HuH-7 (cell line): ENCODE measurements at places on chromosomes 5 and 9.

DNA sequence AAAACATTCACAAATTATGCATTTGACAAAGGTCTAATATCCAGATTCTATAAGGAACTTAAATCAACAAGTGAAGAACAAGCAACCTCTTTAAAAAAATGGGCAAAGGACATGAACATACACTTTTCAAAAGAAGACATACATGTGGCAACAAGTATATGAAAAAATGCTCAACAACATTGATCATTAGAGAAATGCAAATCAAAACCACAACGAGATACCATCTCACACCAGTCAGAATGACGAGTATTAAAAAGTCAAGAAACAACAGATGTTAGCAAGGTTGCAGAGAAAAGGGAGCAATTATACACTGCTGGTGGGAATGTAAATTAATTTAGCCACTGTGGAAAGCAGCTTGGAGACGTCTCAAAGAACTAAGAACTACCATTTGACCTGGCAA lies 38.9 kb upstream of the TNFSF15 start:
- no peak for DNase-seq

- no peak for DNase-seq
Measured at GRCh38 chr9:79334001-79334400, 237.8 kb upstream of the TLE4 start.

- no peak for DNase-seq
Measured at GRCh38 chr5:179115845-179116524, 55.8 kb downstream of the ZNF354C start.

DNA sequence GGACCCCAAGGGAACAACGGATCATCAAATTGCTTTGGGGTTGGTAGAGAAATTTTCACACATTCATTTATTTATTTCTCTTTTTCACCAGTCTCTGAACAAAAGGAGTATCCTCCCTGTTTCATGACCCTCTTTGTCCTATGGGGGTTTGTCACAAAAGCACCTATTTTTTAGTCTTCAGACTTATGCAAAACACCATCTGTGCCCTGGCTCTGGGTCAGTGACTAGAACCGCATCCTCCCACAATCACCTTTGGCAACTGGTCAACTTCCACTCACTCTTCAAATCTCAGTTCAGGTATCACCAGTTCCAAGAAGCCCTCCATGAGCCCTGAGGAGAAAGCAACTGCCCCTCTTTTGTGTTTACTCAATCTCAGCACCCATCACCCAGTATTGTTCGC lies 395.7 kb downstream of the CDK5RAP2 start:
- no peak for DNase-seq

DNA sequence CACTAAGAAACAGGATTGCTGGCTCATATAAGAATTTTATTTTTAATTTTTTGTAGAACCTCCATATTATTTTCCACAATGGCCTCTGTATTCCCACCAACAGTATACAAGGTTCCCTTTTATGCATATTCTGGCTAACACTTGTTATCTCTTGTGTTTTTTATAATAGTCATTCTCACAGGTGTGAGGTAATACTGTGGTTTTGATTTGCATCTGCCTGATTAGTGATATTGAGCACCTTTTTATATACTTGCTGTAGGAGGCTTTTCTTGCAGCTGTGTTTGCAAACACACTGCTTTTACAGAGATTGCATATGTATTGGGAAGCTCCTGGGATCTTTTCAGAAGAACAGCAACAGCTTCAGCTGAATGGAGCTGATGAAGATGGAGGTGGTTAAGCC lies 164.8 kb downstream of the DEPDC1B start:
- DNase-seq, result no peak

GRCh38 chr9:9124616-9125015 lies 1325.0 kb upstream of the DMAC1 start:
- no peak for DNase-seq

DNA sequence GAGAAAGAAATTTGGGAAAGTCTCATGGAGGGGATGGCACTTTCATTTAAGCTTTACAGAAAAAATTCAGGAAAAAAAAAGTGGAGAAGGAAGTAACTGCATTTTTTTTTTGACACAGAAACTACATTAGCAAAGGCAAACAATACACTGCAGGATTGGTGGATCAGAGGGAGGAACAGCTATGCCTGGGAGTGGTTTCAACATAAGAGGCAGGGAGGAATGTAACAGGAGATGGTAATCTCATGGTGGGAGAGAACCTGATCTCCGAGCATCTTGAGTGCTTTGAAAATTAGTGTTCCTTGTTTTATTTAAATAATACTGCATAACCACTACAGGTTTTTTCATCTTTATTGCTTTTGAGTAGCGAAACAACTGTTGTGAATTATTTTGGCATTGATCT lies 249.4 kb downstream of the FAM170A start:
- no peak for DNase-seq

DNA sequence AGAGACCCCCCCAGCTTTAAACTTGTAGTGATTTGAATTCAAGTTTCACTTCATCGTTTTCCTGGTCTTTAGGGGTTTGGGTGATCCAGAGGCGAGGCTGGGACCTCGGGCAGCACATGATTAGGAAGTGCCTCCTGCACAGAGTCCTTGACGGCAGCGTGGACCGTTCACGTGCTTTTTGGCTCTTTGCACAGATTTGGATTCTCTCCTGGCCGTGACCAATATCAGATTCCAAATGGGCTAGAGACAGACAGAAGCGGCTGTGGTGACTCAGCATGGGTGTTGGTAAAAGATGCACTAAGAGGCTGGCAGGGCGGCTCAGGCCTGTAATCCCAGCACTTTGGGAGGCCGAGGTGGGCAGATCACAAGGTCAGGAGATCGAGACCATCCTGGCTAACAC lies 117.2 kb upstream of the CACNA1B start:
- no peak for DNase-seq

- peak; percentile 35 for DNase-seq
Measured at GRCh38 chr5:82312373-82312856, 34.3 kb upstream of the RPS23 start.

DNA sequence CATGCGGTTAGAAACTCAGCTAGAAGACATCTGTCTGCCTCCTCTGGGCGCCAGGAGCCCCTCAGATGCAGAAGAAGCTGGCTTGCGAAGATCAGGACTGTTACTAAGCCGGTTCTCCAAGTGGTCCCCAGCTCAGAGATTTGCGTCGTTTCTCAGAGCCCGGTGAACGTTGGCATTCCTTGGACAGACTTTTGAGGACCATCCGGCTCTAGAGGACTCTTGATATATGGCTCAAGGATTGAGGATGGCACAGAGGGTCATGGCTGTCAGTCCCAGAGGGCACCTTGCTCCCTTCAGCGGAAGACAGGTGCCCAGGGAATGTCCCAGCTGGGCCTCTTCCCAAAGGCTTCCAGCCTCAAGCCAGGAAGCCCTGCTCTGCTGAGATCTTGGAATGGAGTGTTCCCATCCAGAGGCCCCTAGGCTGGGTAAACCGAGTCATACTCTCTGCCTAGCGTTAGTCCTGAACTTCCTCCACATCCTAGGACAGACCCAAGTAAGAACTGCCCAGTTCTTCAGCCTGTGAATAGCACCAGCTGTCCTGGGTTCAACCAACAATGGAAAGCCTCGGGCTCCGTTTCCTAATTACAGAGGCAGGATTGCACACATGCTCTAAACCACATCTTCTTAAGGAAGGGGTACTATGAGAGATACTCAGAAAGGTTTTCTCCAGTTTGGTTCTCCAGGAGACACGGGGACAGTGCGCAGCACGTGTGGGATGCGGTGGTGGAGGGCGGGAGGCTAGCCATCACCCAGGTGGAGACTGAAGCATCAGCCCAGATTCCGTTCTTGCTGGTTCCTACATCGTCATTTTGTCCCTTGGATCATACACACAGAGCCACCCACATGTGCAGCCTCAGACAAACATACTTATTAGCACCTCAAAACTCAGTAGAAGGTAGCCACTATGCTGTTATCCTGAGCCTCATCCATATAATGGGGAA lies 51.4 kb downstream of the ZNF354C start:
- no peak for DNase-seq

GRCh38 chr5:56482363-56482762 lies 249.2 kb upstream of the ANKRD55 start:
- DNase-seq, result no peak

- no peak for DNase-seq
Measured at GRCh38 chr5:11443831-11444230, 460.4 kb downstream of the CTNND2 start.

GRCh38 chr5:125190232-125191087 lies 444.0 kb upstream of the ZNF608 start:
- no peak for DNase-seq

GRCh38 chr9:3824581-3824980 lies 298.8 kb upstream of the RFX3 start:
- no peak for DNase-seq

- DNase-seq, result no peak
Measured at GRCh38 chr5:72065751-72066255, 41.5 kb upstream of the MAP1B start.

GRCh38 chr9:32500768-32501167 lies 25.2 kb downstream of the RIGI start:
- DNase-seq, result no peak
